ENCODE measurements at places on chromosomes 16 and 17. TPM values are rescaled to one million over a fixed set of nuclear protein-coding genes. Genes with fewer than 3 reads are reported as not detected.
A peak's percentile ranks its signal among the peaks of the same experiment; 100 is the strongest.

- DNase-seq: no peak
Observed at GRCh38 chr17:76088041-76088867, 9.3 kb downstream of the ZACN start.

GRCh38 chr17:38443356-38444031 is 15.2 kb downstream of the ARHGAP23 start:
- DNase-seq: no peak

GRCh38 chr17:33811984-33812577 is 443.0 kb upstream of the CCL2 start:
- no peak for DNase-seq

GRCh38 chr17:33989361-33990148 is 265.5 kb upstream of the CCL2 start:
- DNase-seq: no peak

GRCh38 chr16:85465328-85466303 is 147.5 kb upstream of the GSE1 start:
- DNase-seq: no peak

- no peak for DNase-seq
Observed at GRCh38 chr16:22001591-22001990, 675 bp upstream of the PDZD9 start.

The NUBP1 gene
- 31.5 TPM for total RNA-seq

DNA sequence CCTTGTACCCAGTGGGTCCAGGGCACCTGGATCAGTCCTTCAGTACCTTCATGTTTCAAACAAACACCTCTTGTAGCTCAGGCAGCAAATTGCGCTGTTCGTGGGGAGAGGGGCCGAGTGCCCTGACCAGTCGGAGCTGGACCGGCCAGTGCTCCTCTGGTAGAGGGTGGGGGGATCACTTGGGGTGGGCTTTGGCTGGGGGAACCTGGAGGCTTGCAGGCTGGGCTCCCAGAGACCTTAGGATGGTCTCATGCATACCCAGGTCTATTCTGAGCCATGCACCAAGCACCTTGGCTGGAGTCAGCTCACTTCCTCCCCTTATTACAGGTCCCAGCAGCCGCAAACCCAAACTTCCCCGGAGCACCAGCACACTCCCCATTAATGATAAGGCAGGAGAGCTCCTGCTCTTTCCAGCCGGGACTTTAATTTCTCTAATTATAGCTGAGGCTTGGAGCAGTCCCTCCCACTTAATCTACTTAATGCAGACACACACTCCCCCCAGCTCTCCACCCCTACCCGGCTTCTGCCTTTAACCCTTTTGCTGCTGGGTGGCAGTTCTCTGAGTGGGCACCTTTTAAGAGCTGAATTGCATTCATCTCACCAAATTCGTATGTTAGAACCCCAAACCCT is 26.3 kb upstream of the MGAT5B start:
- DNase-seq: no peak

DNA sequence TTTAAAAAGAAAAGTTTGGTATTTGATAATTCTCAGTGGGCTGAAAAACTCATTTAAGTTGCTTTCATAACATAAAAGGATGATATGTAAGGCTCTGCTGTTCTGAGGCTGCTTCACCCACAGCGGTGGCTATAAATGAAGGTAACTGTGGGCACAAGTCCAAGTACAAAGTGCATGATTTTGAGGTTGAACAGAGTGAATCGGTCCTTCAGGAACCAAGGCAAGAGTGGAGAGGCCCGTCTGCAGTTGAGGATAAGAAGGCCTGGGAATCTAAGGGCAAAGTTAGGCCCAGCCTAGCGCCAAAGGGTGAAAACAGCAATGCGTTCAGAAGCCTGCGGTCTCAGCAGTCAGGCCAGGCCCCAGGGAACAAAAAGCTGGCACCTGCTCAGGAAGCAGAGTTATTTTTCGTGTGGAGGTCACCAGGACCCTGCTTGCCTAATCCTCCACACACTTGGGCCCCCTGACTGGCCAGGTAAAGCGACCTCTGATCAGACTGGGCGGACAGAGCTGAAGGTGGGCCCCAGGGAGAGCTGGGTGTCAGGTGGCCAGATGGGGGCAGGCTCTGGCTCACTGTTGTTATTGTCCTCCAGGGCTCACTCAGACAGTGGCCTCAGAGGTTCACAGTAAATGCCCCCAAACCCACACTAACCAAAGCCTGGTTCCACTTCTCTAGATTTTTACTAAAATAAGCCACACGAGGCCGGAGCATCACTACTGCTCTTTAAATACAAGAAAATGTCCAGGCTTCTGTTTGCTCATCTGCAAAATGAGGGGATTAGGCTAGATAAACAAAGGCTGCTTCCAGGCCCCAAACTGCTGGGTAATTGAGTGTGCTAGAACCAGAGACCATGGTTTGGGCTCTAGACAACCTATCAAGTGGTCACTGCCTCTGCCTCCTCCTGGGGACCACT is 46.5 kb downstream of the TEX2 start:
- DNase-seq: no peak

- peak; percentile 48 for DNase-seq
Observed at GRCh38 chr16:30615358-30616091, 5.3 kb upstream of the ZNF689 start.

DNA sequence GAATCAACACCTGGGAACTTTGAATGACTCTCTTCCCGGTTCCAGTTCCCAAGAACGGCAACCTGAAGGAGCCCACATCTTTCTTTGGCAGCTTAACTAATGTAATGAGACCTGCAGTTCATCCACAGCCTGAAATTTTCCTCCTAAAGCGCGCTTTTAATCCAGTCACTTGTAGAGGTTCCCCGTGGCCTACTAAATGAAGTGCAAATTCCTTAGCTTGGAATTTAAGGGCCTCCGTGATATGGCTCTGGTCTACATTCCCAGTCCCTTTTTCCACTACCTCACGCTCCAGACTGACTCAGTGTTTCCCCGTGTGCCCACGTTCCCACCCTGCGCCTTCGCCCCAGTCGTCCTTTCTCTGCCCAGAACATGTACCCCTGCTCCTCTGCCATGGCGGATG is 27.2 kb downstream of the FZD2 start:
- no peak for DNase-seq

- no peak for DNase-seq
Observed at GRCh38 chr16:3242709-3243108, 7.8 kb upstream of the ZNF200 start.

DNA sequence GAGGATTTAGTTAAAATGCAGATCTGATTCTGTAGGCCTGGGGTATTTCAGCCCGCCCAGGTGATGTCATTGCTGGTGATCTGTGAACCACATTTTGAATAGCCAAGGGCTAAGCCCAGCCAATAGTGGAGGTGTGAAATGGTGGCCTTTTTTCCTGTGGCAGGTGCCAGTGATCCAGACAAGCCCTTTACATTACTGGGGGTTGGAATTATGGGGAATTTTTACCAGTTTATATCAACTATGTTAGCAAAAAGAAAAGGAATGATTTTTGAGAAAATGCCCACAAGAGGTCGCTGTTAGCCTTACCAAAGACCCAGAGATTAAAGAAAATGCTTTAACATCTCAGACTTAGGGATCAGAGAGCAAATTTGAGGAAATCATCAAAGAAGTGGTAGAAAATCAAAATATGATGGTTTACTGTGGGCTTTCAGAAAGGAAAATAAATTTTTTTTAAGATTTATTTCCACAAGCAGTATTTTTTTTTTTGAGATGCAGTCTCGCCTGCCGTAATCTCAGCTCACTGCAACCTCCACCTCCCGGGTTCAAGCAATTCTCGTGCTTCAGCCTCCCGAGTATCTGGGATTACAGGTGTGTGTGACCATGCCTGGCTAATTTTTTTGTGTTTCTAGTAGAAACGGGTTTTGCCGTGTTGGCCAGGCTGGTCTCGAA is 3.9 kb downstream of the VPS35L start:
- DNase-seq: peak; percentile 51

The CDRT15L2 gene
- not detected for total RNA-seq

The KRT25 gene
- total RNA-seq: not detected

The GPS1 gene
- total RNA-seq: 205 TPM

DNA sequence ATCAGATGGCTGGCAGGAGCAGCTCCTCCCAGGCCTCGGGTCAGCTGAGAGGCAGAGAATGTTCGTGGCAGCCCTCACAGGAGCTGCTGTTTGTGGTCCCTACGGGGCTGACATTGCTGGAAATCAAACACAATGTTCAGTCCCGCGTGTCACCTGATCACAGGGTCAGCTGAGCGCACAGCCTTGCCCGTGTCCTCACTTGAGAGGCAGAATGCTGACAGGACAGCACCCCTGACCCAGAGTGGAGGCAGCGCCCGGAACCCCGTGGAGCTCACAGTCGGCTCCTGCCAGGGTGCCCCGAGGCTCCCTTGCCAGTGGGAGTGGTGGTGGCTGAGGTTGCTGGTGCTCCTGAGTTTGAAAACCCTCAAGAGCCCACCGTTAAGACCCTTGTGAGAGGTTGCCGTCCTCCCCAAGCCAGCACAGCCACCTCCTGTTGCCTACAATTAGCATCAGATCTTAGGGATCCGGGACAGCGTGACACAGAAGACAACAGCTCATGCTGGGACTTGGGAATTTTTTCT is 3.6 kb upstream of the CHMP6 start:
- DNase-seq: no peak

DNA sequence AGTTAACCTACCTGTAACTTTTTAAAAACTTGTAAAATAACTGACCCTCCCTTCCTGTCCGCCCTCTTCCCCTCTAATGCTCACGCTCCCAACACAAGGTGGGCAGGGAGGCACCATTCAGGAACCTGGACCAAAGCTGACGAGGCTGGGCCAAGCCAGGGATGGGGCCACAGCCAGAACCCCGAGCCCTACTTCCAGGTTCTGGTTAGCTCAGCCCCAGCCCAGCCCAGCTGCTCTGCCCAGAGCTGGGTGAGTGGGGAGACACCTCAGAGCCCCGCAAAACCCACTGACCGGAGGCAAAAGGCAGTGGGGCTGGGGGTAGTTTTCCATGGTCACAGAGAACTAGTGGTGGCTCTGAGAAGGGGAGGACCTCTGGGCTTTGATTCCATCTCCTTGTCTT is 7.4 kb downstream of the CNP start:
- no peak for DNase-seq

The AKAP1 gene
- total RNA-seq: 51.6 TPM

Data from HCT116 (cell line).